Right renal cortex interstitium (tissue), 3 donors: ENCODE measurements at places on chromosomes 4 and X. TPM values are rescaled to one million over a fixed set of nuclear protein-coding genes. Genes with fewer than 3 reads are reported as not detected.

Gene TRIML2
- polyA plus RNA-seq: not detected

Gene NIPAL1
- polyA plus RNA-seq: 11.5 TPM

Gene TCP11X2
- polyA plus RNA-seq: 0.68 TPM

Gene CXCL10
- 7.0 TPM for polyA plus RNA-seq

Gene KCTD8
- polyA plus RNA-seq: 3.9 TPM

Gene HSFX4
- polyA plus RNA-seq: 0.17 TPM

Gene CFAP99
- 0.55 TPM for polyA plus RNA-seq

Gene EDA
- 6.3 TPM for polyA plus RNA-seq
